ENCODE measurements at places on chromosomes 12 and 14. TPM values are rescaled to one million over a fixed set of nuclear protein-coding genes. Genes with fewer than 3 reads are reported as not detected.

DNA sequence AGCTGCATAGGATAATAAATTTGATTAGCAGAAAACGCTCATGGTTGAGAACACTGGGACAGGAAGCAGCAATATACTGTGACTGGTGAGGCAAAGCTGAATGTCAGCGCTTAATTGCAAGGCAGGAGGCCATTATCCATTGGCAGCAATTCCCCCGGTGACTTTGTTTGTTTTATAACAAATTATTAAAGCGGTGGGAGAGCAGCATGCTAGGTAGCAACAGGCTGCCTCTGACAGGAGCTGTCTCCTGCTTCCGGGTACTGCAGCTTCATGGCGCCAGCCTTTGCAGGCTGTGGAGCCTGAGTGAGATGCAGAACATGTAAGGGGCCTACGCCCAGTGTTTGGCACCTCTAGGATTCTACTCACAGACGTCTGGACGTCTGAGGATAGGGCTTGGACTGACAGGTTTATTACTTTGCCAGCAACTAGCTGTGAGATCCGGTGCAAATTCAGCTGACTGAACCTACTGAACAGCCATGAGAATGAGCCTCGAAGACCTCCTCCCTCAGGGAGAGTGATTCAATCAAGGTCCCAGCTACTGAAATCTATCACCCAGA lies 82.1 kb upstream of the SSTR1 start:
- no peak for DNase-seq

Gene GPR162
- 3.1 TPM for total RNA-seq

Gene GPRC5D
- 0.48 TPM for total RNA-seq

Gene KCNC2
- total RNA-seq, result not detected

GRCh38 chr12:109720857-109721189 lies 7.2 kb downstream of the FAM222A start:
- DNase-seq, result no peak

DNA sequence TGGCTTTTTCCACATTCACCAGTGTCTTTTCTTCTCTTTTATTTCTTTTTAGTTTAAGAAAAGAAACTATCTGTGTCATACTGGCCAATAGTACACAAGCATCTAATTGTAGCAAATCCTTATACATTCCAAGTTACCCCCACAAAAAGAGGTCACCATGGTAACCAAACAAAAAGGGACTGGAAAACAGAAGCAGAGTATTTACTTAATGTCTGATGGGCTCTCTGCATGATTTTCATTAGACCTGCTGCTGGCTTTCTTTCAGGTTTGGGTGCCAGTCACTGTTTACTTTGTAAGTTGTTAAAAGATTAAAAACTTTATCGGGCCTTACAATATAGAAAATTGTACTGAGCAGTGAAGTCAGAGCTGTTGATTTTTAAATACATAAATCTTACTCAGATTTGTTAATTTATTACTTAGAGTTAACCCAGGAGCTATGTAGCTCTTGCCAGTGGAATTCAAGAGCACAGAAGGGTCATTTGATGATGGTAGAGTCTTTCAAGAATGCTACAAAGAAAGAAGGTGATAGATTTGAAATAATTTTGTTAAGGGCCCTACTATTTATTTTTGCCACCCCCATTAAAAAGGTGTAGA lies 123.9 kb downstream of the BRMS1L start:
- DNase-seq, result no peak

DNA sequence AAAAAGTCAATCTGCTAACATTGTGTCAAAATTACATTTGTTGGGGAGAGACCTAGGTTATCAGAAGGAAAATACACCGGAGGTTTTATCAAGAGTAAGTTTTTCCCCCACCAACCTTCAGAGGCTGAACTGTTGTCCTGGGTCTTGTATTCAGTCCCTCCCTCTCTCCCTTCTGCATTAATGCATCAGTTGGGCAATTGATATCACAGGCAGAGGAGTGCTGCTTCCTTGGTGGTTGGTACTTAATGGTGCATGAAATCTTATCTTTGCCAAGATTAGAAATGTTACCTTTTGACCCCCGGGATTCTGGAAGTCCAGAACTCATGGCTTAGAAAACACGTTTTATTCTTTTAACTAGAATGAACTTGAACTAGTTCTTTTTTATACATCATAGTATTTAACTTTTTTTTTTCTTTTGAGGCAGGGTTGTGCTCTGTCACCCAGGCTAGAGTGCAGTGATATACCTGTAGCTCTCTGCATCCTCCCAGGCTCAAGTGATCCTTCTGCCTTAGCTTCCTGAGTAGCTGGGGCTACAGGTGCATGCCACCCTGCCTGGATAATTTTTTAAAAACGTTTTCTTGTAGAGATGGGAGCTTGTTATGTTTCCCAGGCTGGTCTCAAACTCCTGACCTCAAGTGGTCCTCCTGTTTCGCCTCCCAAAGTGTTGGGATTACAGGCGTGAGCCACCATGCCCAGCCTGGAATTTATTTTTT lies 4.9 kb downstream of the PCBP2 start:
- DNase-seq, result no peak

DNA sequence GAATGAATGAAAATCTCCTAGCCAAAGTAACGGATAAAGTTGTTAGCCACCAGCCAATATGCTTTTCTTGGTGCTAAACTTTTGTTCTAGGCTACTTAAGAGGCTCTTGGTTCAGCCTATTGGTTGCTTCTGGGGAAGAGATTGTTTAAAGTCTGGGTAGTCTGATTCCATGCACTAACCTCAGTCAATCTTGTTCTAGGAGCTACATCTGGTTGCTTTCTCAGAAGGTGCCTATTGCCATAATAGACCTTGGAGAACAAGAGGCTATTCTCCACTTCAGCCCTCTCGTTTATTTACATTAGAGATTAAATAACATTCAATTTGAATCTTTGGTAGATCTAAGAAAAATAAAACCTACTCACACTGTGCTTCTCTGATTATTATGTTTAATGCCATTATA lies 40.8 kb upstream of the OTOGL start:
- DNase-seq, result no peak

- DNase-seq, result no peak
These were observed 12.2 kb downstream of the TRMT5 start for GRCh38 chr14:60968671-60969070.

Gene OR6C6
- total RNA-seq, result not detected

DNA sequence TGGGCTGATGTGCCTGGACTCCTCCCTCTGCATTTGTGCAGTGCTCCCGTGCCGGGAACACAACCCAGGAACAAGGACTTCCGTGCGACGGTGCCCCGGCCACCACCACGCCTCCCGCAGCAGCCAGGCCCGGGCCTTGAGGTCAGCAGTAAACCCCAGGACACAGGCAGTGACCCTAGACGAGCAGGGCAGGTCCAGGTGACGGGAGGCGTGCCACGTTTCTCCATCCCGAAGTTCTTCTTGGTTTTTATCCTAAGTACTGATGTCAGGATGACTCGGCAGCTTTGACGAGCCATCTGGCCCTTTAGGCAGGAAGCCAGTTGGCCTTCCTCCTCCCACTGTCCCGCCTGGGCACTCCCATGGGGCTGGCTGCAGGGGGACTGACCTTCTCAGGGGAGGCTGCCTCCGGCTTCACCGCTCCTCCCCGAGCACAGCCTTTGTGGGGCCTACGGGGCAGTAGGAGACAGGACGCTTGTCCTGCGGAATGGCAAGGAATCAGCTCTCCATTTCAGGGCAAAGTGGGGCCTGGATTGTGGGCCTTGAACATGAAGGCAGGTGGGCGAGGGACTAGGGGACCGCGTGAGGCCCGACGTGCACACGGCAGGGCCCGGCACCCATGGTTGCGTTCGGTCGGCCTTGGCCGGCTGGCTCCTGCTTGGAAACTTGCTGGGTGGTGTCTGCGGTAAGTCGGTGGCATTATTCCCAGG lies 94.1 kb downstream of the FBXL14 start:
- DNase-seq, result no peak

Gene ADAM21
- not detected for total RNA-seq

- DNase-seq, result peak; percentile 42
These were observed 629 bp downstream of the PRDM4 start for GRCh38 chr12:107760207-107760808.

DNA sequence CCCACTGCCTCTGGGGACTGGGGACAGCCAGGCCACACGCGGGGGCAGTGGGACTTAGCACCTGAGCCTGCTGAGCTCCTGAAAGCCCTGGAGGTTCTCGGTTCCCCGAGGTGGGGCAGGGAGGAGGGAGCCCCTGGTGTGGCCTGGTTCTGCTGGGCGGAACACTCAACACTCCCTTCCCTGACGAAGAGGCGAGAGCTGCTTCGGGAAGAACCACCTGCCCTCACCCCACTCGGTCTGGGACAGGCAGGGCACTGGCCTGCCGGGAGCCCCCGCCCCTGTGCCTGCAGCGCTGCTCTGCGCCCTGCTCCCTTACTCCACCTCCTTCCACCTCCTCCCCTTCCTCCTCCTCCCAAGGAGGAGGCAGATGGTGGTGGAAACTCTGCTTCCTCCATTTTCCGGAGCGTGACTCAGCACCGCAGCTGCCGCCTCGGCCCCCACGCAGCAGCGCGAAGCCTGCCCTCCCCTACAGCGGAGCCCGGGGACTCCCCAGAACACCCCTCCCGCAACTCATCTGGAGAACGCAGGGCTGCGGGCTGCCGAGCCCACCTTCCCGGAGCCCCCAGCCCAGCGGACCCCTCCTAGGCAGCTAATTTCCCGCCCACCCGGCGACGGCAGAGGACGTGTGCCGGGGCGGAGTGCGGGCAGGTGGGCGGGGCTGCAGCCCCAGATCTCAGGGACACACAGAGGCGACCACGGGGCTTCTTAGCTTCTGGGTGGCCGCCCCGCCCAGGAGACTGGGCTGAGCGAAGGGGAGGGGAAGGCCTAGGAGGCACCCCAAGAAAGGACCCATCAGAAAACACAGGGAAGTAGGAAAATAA lies 11.7 kb upstream of the INF2 start:
- DNase-seq, result peak; percentile 73

DNA sequence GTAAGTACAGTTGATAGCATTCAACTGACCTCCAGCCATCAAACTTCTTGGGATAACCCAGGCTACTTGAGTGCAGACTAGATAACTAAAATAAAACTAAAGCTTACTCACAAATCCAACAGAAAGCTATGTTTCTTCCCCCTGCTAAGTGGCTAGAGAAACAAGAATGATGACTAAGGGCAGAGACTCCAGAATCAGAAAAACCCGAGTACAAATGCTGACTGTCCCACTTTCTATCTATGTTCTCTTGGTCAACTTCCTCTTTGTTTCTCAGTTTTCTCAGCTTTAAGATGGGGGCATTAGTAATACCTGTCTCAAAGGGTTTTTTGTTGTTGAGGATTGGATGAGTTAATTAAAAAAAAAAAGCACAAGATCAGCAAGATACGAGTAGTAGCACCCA lies 6.1 kb upstream of the NUAK1 start:
- DNase-seq, result no peak

DNA sequence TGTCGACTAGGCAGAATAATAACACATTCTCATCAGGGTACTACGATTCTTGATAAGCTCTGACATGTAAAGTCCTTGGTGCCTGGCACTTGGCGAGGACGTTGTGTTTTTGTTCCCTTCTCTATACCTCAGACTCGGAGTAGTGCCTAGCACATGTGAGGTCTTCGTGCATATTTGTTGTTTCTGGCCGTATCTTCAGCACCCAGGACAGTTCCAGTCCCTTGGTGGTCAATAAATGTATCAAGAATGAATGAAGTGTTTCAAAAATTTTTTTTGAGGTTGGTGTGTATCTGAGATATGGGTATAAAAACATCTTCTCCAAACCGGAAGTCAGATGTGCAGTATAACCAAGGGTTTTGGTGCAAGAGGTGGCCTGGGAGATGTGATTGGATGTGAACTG lies 198.2 kb downstream of the AACS start:
- no peak for DNase-seq

Gene NGDN
- 31.1 TPM for total RNA-seq

- no peak for DNase-seq
These were observed 4.4 kb downstream of the BDKRB1 start for GRCh38 chr14:96260341-96260821.

DNA sequence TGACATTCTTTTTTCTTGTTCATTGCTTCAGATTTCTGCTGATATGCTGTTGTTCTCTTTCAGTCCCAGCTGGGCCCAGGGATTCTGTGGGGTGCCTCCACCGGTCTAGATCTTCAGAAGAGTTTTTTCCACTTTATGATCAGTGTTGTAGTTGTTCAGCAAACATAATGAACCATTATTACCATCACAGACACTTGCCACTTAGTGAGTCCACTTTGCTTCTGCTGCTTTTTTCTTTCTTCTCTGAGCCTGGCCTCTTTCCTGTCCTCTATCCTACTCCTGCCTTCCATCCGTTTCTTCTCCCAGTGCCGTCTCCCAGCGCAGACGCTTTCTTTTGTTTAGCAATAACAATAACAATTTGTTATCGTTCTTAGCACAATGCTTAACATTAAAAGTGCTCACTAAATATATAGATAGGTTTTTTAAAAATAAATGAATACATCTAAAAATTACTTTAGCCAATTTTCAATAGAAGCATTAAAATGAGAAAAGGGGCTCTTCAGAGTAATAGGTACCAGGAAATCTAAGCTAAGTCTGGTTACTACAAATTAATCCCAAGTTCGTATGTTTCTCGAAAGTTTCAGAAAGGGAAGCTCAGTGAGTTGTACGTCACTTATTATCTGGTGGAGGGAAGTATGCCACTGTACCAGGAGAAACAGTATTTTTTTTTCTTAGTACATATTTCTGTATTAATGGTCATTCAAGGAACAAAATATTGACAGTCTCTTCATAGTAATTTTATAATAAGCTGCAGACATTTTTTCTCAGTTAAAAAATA lies 98.2 kb downstream of the SRGAP1 start:
- no peak for DNase-seq

DNA sequence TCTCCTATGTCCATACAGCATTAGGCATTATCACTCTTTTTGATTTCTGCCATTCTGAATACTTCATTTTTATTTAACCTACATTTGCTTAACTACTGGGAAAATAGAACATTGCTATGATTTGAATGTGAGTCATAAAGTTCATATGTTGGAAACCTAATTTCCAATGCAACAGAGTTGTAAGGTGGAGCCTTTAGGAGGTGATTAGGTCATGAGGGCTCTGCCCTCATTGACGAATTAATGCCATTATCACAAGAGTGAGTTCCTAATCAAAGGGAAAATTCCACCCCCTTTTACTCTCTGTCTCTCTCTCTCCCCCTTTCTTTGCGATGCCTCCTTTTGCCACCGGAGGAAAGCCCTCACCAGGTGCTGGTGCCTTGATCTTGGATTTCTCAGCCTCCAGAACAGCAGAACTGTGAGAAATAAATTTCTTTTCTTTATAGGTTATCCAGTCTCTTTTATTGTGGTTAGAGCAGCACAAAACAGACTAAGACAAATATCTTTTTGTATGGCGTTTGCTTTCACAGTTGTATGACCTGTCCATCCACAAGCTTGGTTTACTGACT lies 180.1 kb upstream of the ARID2 start:
- DNase-seq, result no peak
